ENCODE measurements at places on chromosomes 6 and 20.

DNA sequence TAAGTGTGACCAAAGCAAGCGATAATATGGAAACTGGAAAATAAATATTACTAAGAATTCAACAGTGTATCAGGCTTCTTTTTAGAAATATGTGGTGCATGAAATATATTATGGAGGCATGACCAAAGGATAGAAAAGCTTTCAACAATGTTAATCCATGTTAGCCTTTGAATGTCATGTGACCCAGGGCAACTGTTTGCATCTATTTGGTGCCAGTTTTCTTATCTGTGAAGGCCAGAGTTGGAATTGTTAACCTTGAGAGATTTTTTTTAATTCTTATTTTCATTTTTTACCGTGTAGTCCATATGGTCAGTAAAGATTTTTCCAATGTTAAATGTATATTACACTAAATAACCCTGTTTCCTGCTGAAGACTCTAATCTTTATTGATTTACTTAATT, 411.1 kb downstream of the BCKDHB start:
- no peak for DNase-seq

- no peak for DNase-seq
Observed at GRCh38 chr20:44536175-44536574, 14.3 kb upstream of the SERINC3 start.

DNA sequence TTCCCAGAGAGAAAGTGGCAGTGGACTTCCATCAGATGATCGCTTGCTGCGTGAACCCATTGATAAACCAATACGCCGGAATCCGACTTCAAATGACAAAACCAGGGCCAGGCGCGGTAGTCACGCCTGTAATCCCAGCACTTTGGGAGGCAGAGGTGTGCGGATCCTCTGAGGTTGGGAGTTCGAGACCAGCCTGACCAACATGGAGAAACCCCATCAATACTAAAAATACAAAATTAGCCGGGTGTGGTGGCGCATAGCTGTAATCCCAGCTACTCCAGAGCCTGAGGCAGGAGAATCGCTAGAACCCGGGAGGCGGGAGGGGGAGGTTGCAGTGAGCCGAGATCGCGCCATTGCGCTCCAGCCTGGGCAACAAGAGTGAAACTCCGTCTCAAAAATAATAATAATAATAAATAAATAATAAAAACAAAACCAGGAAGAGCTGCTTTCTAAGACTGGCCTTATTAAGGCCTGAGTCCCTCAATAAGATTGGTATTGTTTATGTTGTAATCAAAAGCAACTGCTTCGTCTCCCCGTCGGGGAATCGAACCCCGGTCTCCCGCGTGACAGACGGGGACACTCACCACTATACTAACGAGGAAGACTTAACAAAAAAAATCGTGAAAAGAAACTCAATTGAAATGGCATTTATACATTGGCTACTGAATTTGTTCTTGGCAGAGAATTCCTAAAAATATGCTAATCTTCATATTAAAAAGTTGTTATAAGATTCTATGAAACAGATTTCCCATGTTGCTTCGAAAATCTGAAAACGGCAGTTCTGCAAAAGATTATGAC, 110.2 kb upstream of the ZNF184 start:
- no peak for DNase-seq

DNA sequence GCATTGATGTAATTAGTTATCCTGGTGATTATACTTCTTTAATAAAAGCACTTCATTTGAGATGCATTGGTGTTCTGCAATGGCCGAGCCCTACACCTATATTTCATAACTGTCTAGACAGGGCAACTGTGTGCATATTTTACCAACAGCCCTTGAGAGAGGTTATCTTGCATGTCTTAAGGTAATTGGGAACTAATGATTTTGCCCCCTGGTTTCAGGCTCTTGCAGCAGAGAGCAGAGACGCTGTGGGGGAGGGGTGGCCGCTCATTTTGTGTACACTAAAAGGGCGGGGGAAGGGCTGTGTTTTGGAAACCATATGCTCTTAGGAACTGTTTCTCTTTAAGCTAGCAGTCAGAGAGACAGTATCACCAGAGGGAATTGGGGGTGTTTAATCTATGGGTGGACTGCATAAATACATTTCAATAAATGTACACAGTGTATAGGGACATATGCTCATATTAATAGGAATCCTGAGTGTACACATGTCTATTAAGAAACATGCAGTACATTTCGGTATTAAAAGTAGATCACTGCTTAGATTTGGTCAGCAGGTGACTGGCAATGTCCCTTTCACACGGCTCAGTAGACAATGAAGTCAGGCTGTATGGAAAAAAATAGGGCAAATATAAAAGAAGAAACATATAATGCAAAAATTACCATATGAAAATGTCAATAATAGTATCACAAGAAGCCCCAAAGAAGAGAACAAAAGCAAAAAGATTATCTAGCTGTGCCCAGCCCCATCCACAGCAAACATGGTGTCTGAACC, 402.9 kb upstream of the CITED2 start:
- no peak for DNase-seq

DNA sequence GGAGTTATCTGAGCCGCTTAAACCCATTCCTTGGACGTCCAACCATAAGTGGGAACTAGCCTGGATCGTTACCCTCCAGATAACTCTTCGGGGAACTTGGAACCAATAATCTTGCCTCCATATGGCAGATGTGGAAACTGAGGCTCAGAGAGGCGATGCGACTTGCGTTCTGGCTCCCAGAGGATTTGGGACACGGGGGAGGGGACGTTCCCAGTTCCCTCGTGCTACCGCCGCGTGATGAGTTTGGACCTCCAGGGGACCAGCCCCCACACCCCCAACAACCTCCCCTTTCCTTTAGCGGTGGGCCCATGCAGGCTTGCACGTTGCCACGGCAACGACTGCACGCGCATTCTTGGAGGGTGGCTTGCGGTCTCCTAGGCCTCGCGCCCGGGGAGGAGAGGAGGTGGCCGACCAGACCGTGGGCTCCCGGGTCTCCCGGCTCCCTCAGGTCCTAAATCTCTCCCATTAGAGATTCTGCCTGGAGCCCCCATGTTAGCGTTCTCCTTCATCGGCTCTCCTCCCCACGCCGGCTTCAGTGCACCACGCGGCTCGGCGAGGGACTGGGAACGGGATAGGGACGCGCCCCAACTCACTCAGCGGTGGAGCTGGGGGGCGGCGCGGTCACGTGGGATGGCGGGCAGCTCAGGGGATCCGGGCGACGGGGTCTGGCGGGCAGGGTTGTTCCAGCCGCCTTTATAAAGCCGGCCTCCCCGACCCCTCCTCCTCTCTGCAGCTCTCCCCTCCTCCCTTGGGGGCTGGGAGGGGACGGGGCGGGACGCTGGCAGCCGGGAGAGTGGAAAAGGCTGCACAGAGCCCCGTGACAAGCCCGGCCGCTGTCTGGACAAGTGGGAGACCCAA, at the start of gene PLTP:
Gene PLTP (minus strand): TSS at position 670 of the 858 bp plus-strand sequence. CDS start 703 bp downstream, outside the sequence.
- DNase-seq = peak; percentile 54

GRCh38 chr6:13065581-13065980, 262.8 kb downstream of the TBC1D7 start:
- DNase-seq = no peak

DNA sequence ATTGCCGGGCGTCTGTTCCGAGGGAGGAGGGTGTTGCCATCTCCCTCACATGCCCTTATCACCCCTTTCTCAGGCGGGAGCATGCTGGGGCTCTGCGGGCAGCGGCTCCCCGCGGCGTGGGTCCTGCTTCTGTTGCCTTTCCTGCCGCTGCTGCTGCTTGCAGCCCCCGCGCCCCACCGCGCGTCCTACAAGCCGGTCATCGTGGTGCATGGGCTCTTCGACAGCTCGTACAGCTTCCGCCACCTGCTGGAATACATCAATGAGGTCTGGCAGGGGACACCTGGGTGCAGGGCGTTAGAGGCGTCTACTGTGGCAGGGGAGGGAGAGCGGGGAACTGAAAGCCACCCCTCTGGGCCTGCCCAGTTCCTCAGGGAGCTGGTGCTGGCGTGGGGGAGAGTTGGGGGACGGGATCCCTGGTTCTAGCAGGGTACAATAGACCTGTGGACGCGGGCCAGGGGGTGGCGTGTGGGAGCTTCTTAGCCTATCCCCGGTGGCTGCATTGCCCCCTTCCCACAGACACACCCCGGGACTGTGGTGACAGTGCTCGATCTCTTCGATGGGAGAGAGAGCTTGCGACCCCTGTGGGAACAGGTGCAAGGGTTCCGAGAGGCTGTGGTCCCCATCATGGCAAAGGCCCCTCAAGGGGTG, 697 bp downstream of the PPT2 start:
- DNase-seq = peak; percentile 82

GRCh38 chr6:169935348-169935718, 183.9 kb downstream of the ERMARD start:
- no peak for DNase-seq

GRCh38 chr20:57768519-57768918, 58.7 kb upstream of the PMEPA1 start:
- no peak for DNase-seq

- peak; percentile 44 for DNase-seq
Observed at GRCh38 chr20:46361381-46361780, 45.0 kb downstream of the ELMO2 start.

DNA sequence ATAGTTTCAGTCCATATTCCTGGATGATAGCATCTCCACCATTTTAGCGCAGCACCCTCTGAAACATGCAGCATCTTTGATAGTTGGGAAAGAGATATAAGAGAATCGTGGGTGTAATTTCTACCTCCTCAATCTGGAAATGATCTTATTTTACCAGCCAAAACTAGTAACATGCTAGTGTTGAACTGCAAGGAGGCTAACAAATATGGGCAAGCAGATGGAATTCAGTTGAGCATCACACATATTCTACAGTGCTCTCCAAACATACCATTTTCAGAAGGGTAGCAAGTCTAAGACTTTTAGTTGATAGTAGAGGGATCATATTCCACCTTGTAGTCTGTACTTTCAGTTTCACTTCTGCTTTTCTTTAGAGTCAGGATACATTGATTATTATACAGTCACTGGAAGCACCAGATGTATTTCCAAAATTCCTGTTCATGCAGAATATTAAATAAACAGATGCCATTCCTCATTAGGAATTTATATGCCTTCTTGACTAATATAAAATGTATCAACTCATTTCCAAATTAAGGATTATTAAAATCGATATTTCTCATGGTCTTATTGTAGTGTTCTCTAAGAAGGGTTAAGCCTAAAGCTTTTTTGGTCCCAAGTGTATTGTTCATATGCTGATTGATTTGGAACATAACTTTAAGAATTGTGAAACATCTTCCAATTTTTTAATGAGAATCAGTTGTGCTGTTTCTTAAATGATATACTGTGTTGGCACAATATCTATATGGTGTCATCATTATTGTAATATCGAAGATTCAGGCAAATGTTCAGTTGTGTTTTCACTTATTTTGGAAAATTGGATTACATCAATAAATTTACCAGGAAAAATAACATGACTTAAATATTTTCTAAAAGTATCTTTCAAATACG, 362.0 kb downstream of the CENPW start:
- no peak for DNase-seq

GRCh38 chr6:38522322-38522721, 117.4 kb downstream of the BTBD9 start:
- DNase-seq = no peak

- DNase-seq = peak; percentile 48
Observed at GRCh38 chr6:47780510-47781356, 1.1 kb upstream of the OPN5 start.

GRCh38 chr20:36483919-36484808, 57.2 kb upstream of the MYL9 start:
- DNase-seq = no peak

- no peak for DNase-seq
Observed at GRCh38 chr6:56956491-56956890, 1.6 kb downstream of the BEND6 start.

DNA sequence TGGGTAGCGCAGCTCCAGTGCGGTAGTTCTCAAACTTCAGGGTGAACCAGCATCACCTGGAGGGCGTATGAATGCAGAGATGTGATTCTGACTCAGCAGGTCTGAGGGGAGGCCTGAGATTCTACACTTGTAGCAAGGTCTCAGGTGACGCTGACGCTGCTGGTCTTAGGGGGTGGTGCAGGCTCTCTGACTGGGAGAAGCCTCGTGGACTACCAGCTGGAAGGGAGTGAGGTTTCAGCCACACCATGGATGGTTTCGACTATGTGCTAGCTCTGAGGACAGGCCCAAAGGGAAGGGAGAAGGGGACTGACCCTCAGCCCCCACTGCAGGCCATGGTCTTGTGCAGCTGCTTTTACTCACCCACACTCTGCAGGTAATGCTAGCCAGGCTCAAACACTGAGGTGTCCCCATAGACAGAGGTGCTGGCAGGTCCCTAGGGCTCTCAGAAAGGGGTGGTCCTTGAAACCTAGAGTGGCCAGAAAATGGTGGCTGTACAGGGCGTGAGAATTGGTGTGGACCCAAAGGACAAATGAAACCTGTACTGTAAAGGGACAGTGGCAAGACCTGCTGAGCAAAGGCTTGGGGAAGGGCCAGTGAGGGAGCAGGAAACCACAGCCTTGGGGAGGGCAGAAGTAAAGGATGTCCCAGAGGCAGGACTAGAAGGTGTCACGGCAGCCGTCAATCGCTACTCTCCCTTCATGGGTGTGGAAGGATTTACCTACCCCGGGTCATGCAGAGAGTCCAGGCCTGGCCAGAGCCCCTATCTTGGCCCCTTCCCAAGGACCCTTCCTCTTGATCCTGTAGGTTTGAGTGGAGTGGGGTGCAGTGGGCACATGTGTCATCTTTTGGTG, 52.7 kb downstream of the EBF4 start:
- no peak for DNase-seq

DNA sequence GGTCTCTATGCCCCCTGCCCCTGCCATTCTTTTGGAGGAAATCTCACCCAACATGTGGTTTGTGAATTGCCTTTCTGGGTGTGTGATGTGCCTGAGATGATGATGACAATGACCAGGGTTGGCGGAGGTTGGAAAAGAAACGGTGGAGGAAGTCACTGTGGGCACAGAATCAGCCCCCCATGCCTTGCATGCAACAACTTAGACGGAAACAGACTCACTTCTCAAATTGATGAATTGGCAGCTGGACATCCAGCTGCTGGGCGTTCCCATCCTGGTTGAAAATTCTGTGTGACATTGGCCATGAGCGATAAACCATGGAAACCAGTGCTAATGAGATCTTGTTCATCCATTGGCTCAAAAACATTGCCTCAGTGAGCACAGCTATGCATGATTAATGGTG, 95.8 kb upstream of the LY86 start:
- DNase-seq = no peak

DNA sequence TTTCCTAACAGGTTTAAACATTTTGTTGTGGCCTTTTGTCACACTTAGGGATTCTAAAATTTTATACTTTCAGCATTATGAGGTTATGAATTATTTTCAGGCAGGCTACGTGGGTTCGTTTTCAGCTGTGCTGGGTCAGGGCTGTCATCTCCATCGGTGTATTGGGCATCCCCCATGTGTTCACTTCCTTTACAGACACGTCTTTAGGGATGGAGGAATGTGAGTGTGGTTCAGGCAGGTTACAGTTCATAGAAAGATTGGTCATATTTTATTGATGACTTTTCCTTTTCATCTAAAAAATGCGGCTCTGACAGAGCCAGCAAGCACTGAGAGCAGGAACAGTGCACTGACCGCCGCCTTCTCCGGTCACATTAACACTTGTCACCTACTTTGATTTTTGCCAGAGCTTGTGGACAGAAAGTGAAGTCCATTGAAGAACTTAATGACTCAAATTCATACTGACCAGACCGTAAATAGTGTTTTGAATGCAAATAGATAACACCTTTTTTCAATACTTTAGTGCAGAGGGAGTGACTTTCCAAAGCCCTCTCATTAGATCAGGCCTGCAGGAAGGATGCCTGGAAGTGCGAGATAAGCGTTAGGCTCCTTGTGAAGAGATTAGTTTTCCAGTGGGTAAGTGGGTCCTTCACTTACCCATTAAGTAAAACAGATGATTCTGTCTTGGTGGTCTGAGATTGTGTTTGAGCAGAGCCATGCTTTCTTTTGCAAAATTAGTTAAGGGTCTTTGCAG, 113.1 kb downstream of the TIAM2 start:
- DNase-seq = no peak
